Activated CD4-positive, CD25-positive, alpha-beta regulatory T cell treated with anti-CD3 and anti-CD28 coated beads, Interleukin-2, amount 50 U/mL, for 72 hours (primary cell): ENCODE measurements at places on chromosomes 13 and 19.
A peak's percentile ranks its signal among the peaks of the same experiment; 100 is the strongest.

- DNase-seq: no peak
Measured at GRCh38 chr19:41893899-41894298, 10.9 kb downstream of the ARHGEF1 start.

DNA sequence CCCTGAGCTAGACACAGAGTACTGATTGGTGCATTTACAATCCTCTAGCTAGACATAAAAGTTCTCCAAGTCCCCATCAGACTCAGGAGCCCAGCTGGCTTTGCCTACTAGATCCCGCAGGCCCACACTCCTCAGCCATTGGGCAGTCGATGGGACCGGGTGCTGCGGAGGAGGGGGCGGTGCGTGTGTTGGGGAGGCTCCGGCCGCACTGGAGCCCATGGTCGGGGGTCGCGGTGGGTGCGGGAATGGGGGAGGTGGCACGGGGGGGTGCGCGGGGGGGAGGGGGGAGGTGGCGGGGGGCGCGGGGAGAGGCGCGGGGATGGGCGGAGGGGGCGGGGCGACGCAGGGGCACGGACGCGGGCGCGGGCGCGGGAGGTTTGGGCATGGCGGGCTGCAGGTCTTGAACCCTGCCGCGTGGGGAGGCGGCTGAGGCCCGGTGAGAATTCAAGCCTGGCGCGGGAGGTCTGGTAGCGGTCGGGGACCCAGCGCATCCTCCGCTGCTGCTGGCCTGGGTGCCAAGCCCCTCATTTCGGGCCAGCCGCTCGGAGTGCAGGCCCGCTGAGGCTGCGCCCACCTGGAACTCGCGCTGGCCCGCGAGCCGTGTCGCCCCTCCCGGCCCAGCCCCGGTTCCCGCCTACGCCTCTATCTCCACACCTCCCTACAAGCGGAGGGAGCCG, 674.1 kb downstream of the SLITRK5 start:
- no peak for DNase-seq

DNA sequence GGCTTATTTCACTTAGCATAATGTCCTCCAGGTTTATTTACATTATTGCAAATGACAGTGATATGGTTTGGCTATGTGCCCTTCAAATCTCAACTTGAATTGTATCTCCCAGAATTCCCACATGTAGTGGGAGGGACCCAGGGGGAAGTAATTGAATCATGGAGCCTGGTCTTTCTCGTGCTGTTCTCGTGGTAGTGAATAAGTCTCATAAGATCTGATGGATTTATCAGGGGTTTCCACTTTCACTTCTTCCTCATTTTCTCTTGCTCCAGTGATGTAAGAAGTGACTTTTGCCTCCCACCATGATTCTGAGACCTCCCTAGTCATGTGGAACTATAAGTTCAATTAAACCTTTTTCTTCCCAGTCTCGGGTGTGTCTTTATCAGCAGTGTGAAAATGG, 109.6 kb downstream of the VWA8 start:
- DNase-seq: no peak

DNA sequence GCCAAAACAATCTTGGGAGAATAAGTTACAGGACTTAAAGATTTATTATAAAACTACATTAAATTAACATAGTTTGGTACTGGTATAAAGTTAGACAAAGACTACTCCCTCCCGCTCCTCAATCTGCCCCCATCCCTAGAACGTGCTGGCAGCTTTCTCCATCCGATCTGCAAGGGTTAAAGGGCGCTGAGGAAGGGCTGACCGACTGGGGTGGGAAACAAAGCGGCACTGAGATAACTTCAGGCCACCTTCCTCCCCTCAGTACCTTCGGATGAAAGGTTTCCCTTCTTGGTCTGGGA, 790 bp upstream of the SUGT1 start:
- no peak for DNase-seq

GRCh38 chr19:1968279-1969175, 27.6 kb downstream of the CSNK1G2 start:
- DNase-seq: no peak

DNA sequence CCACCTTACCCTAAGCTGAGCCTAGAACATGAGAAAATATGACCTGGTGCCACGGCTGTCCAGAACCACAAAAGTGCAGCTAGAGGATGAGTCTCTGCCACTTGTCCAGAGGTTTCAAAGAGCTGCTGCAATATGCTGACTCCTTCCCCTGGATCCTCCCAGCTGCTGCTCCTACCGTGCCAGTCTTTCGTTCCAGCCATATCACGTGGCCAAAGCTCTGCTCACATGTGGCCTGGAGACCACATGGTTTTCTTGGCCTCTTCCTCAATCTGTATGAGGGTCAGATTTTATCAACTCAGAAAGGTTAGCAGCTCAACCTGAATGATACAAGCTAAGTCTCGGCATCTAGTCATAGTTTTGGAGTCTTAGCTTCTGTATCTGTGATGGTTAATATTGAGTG, 3.2 kb upstream of the SACS start:
- no peak for DNase-seq

- no peak for DNase-seq
Measured at GRCh38 chr13:110640591-110641029, 25.3 kb downstream of the NAXD start.

DNA sequence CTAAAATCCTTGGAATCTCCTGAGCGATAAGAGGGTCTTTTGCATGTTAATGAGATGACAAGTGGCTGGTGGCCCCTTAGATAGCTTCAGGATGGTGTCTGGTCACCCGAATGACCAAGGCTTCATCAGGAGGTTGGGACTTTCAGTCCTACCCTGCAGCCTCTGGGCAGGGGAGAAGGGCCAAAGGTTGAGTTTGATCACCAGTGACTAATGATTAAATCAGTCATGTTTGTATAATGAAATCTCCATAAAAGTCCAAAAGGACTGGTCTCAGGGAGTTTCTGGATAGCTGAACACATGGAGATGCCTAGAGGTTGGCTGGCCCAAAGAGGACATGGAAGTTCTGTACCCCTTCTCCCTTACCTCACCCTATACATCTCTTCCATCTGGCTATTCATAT, 316.2 kb downstream of the MTUS2 start:
- no peak for DNase-seq

DNA sequence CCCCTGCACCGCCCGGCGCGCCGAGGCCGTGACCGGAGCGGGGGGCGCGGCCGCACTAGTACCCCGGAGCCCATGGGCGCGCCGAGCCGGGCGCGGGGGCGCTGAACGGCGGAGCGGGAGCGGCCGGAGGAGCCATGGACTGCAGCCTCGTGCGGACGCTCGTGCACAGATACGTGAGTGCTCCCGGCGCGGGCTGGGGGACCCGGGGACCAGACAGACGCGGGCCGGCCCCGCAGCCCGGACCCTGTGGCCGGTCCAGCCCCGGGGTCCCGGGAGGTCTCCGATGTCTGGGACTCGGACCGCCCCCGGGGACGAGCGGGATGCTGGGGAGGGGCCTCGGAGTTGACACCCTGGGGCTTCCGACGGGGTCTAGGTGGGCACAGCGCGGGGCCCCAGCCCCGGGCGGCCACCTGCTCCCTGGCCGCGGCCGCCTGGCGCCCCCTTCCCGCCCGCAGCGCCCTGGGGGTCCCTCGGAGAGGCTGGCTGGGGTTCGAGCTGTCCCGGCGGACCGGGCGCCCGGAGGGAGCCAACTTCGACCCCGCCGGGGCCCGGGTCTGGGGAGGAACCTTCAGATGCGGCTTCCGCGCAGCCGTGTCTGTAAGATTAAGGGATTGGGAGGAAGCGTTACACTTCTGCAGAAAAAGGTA, 568 bp downstream of the ATP11A start:
- peak; percentile 41 for DNase-seq

GRCh38 chr19:16118489-16119033, 6.9 kb downstream of the RAB8A start:
- DNase-seq: peak; percentile 43

- no peak for DNase-seq
Measured at GRCh38 chr19:5561559-5561958, 6.2 kb downstream of the TINCR start.
